ENCODE measurements at places on chromosomes 16 and 17. TPM values are rescaled to one million over a fixed set of nuclear protein-coding genes. Genes with fewer than 3 reads are reported as not detected.

Gene SLC5A10
- 0.82 TPM for total RNA-seq

Gene LYRM1
- 27.9 TPM for total RNA-seq

Gene CDK5RAP3
- total RNA-seq, result 156 TPM

Gene SDR42E2
- 0.18 TPM for total RNA-seq

Gene RNF43
- 14.8 TPM for total RNA-seq

Gene LRRC75A
- total RNA-seq, result 4.6 TPM

Gene TCAP
- total RNA-seq, result 70.2 TPM

Gene ADORA2B
- total RNA-seq, result 1.8 TPM

Gene EVI2A
- 3.4 TPM for total RNA-seq

Gene SCGB1C2
- not detected for total RNA-seq

Gene MYLK3
- 15.2 TPM for total RNA-seq

Gene TBC1D28
- total RNA-seq, result not detected

Gene CWC25
- total RNA-seq, result 14.2 TPM
